ENCODE measurements at places on chromosomes 11 and 22.
A peak's percentile ranks its signal among the peaks of the same experiment; 100 is the strongest.

GRCh38 chr11:131979364-131979763, 608.9 kb downstream of the NTM start:
- no peak for DNase-seq

DNA sequence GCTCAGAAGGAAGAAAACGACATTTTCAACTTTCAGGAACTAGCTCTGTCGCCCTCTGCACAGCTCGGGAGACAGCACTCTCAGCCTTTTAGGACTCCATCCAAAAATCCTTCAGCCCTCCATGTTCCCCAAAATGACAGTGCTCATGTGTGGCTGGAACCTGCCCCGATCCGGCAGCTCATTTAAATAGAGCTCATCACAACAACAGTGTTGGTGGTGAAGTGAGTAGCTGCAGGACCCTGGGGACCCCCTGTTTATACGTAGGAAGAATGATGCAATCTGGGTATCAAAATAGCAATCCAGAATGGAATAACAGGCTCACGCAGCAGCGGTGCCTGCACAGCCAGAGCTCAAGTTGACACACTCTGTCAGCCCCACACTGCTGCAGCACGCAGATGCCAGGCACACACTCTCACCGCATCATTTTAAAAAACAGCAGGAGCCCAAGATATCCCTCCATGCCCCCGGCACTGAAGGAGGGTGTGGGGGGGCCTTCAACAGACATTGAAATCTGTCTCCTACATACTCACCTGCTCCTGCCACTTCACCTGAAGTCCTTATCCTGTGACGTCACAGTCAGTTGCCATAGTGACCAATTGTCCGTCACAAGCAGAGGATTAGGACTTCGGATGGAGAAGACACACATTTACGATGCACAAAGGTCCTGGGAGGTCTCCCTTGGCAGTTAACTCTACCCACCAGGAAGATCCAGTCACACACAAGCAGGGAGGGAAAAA, 24.0 kb downstream of the TRIM66 start:
- no peak for DNase-seq

GRCh38 chr11:60852117-60852981, 3.4 kb downstream of the PTGDR2 start:
- no peak for DNase-seq

GRCh38 chr11:115721296-115721995, 217.2 kb upstream of the CADM1 start:
- no peak for DNase-seq

GRCh38 chr11:46246521-46246920, 30.9 kb upstream of the CREB3L1 start:
- no peak for DNase-seq

DNA sequence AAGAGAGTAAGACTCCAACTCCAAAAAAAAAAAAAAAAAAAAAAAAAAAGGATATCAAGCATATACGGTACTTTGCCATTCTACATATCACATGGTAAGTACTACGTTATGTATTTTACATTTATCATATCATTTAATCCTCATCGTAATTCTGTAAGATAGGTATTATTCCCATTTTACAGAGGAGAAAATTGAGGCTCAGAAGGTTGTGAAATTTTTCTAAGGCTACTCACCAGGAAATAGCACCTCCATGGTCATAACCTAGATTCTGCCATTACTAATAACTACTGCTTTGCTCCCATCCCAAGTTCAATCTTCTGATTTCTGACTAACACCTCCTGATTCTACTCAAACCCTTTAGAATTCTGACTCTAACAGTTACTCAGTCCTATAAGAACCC, 138.0 kb downstream of the FCHSD2 start:
- no peak for DNase-seq

DNA sequence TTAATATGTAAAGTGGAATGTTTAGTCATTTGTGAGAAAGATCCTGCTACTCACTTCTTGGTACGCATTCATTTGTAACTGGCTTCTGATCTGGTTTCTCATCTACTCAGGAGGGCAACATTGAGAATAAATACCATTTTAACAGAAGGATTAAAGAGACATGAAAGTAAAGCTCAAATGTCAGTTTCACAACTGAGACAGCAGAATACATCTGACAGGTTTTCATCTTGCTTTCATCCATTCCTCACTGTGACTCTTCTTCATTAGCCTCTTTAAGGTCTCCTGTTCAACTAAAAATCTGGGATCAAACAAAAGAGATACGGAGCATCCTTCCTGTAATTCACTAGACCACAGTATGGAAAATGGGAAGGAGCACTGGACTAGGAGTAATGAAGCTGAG, 31.4 kb upstream of the CCDC89 start:
- no peak for DNase-seq

DNA sequence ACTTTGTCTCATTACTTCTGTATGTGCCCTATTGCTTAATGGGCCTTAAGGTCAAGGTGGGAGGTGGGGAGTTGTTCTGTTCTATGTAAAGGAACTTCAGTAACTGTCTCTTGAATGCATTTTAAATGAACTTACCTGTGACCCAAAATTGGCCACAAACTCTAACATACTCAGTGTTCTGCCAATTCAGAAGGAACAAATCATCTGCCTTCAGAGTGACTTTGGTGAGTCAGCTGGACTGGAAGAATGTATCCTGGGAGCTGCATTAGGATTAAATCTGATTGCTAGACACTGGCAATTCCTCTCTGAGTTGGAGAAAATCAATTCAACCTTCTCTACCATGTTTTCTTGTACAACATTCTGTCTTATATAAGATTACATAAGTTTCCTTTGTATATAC, 1104.8 kb downstream of the DLG2 start:
- no peak for DNase-seq

GRCh38 chr11:44623731-44624491, 58.4 kb downstream of the CD82 start:
- no peak for DNase-seq

- no peak for DNase-seq
Measured at GRCh38 chr11:12723421-12724300, 49.4 kb downstream of the TEAD1 start.

DNA sequence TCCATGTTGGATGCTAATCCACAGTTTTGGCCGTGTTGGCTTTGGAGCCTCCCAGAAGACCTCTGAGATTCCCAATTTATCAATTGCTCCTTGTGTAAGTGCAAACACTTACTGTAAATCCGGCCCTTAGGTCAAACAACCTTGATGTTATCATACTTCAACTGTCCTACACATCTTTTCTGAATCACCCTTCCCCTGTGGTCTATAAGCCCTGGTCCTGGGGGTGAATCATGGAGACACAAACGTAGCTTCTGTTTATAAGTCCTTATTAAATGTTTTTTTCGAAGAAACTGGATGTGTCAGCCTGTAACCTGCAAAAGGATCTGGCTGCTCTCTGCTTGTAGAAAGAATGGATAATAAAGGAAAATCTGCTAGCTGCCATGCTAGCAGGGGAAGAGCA, 1.7 kb upstream of the IL10RA start:
- DNase-seq: no peak

GRCh38 chr11:31240340-31240904, 129.1 kb downstream of the DCDC1 start:
- no peak for DNase-seq

- peak; percentile 10 for DNase-seq
Measured at GRCh38 chr11:29432719-29433325, 584.0 kb downstream of the KCNA4 start.

- DNase-seq: no peak
Measured at GRCh38 chr22:32308191-32308590, 49.5 kb upstream of the RFPL3 start.

DNA sequence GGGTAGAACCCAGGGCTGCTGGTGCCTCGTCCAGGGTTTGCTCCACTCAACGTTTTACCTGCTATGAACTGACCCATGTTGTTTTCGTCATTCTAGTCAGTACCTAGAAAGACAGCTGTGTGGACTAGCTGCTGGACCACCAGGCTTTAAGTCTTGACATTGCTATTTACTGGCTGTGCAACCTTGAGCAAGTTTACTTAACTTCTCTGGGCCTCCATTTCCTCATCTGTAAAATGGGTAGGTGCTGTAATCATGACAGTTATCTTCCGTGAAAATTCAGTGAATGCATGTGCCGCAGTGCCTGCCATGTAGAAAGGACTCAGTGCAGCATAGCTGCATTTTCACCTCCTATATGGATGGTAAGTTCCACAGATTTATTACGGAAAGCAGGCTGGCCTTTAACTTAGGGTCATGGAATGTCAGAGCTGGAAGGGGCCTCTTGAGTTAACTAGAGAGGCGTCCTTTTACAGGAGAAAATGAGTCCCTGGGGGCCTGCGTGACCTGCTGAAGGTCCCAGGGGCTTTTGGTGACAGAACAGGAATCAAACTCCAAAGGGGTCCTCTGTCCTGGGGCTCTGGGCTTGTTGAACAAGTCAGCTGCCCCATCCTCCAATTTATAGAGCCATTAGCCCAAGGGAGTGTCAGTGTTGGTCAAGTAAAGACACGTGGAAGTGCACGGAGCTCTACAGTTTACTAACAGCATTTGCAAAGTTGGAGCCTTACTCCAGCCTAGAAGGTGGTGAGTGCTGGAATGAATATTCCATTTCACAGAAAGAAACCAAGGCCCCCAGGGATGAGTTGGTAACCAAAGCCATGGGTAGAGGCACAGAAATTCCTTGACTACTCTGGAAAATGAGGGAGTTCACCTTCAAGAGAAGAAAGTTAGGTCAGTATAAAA, 12.0 kb upstream of the MALAT1 start:
- no peak for DNase-seq

Measured in H54 (cell line).